Adrenal gland (tissue), 19 donors: ENCODE measurements at places on chromosomes 2 and 18. TPM values are rescaled to one million over a fixed set of nuclear protein-coding genes. Genes with fewer than 3 reads are reported as not detected.

The SERPINB3 gene
- total RNA-seq, result not detected

The ALKAL2 gene
- total RNA-seq, result 147 TPM

The SPC25 gene
- 0.97 TPM for total RNA-seq

The AQP12B gene
- not detected for total RNA-seq

GRCh38 chr18:48300463-48300961, 108.7 kb downstream of the ZBTB7C start:
- DNase-seq, result peak; percentile 36

- DNase-seq, result no peak
Observed at GRCh38 chr18:28689588-28689987, 512.7 kb upstream of the CDH2 start.
